NCI-H526 (cell line): ENCODE measurements at places on chromosomes 6 and 20.

- DNase-seq, result peak; percentile 38
Observed at GRCh38 chr6:113960795-113961194, 10.2 kb downstream of the HDAC2 start.

DNA sequence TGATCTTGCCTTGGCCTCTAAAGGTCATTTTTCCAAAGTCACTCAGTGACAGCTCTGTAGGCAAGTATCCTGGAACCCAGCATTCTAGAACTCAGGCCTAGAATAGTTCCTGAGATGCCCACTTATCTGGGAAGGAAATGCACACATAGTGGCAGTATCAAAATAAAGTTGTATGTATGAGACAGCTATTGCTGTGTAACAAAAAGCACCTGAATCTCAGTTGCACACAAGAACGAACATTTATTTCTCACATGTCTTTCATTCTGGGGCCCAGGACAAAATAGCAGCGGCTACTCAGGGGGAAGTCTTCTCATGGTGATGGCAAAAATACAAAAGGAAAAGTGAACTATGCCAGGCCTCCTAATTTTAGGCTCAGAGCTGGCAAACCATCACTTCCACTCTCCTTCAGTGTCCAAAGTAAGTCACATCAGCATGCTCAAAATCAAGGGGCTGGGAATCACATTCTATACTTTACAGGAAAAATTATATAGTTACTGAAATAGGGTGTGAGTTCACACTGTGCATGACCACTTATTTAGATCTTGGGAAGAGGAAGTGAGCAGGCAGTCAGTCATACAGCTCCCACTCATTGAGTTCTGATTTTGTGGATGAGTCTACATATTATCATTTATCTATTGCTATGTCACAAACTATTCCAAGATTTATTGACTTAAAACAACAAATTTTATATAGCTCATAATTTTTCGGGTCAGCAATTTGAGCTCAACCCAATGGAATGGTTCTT is 133.7 kb upstream of the RIN2 start:
- DNase-seq, result no peak

GRCh38 chr6:39388606-39389483 is 66.3 kb upstream of the KCNK16 start:
- no peak for DNase-seq

DNA sequence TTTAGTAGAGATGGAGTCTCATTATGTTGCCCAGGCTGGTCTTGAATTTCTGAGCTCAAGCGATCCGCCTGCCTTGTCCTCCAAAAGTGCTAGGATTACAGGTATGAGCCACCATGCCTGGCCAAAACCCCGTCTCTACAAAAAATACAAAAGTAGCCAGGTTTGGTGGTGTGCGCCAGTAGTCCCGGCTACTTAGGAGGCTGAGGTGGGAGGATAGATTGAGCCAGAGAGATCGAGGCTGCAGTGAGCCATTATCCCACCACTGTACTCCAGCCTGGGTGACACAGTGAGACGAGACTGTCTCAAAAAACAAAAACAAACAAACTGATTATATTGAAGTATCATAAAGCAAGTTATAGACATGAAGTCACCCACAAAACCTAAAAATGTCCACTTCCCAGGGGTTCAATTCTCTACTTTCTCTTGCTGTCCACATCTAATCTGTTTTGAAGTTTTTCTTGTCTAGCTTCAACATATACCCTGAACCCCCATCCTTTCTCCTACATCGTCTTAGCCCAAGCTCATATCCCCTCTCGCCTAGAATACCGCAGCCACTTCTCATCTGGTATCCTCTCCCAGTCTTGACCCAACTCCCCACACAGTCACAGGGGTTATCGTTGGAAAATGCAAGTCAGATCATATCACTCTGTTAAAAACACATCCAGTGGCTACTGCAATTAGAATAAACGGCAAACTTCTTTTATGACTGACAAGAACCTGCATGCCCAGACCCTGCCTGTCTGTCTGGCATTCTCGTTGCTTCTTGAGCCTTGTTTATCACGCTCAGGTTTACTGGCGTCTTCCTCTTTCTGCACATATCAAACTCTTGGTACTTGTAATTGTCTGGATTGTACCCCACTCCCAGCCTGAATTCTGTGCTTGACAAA is 20.1 kb upstream of the NCOA3 start:
- DNase-seq, result peak; percentile 82

DNA sequence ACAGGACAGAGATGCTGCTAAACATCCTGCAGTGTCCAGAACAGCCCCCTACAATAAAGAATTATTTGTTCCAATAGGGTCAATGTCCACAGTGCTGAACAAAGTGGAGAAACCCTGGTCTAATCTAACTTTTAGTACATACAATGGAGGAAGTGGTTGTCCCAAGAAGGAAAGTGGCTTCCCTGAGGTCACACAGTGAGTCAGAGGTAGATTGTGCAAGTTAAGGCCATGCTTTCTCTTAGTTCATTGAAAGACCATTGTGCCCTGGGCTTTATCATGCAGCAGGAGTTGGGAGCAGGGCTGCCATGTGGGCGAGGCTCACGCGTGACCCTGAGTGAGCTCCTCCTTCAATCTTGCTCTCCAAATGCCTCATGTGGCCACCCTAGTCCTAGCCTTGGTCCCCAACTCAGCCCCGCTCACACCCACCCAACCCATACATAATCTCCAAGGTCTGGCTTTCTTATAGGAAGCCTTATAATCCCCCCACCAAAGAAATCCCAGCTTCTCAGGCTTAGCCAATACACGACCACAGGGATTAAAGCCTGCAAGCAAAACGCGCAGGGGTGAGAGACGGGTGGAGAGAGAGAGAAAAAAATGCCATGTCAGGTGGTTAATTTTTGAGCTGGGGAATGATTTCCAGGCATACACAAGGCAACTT is 19.9 kb downstream of the SLC13A3 start:
- DNase-seq, result no peak

- no peak for DNase-seq
Observed at GRCh38 chr6:85644279-85644762, 1.6 kb upstream of the SYNCRIP start.

- DNase-seq, result no peak
Observed at GRCh38 chr6:121110733-121111132, 223.5 kb downstream of the TBC1D32 start.

- DNase-seq, result peak; percentile 81
Observed at GRCh38 chr6:87393026-87393622, 14.6 kb upstream of the CFAP206 start.

DNA sequence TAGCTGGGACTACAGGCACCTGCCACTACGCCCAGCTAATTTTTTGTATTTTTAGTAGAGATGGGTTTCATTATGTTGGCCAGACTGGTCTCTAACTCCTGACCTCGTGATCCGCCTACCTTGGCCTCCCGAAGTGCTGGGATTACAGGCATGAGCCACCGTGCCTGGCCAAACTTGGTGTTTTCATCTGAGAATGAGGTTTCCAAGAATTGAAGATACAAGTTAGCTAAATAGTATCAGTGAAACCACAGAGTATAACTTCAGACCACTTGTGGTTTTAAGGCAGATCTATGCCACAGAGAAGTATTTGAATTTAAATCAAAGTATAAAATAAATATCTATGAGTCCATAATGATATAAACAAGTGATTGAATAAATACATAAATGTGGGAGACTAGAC is 70.1 kb downstream of the SLC16A10 start:
- DNase-seq, result no peak

GRCh38 chr6:15763837-15764236 is 101.0 kb upstream of the DTNBP1 start:
- DNase-seq, result no peak

GRCh38 chr20:48697845-48698491 is 129.8 kb downstream of the PREX1 start:
- no peak for DNase-seq

DNA sequence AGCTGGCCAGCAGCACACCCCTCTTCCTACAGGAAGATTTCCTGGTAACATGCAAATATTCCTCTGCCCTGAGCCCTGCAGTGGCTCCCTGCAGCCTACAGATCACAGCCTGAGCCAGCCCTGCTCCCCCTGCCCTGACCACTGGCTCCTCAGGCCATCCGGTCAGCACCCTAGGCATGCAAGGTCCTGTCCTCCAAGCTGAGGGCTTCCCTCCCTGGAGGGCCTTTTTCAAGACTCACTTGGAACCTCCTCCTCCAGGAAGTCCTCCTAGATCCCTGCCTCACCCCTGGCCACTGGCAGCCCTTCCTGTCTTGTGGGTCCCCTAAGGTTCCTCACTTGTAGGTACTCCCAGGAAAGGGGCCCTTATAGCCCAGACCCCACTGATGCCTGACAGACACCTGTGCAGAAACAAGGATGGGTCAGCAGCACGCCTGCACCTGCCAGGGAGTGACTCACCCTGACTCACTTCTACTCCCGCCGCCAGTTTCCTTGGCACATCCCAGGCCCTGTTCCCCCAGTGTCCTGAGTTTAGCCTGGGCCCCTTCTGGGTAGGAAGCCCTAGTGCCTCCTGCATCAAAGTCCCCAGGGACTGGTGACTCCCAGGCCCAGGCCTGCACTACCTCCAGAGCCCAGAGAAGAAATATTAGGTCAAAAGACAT is 3.2 kb downstream of the SLC4A11 start:
- peak; percentile 31 for DNase-seq

GRCh38 chr6:165895421-165896165 is 232.6 kb upstream of the PDE10A start:
- DNase-seq, result no peak

GRCh38 chr20:51220293-51220706 is 197.4 kb upstream of the KCNG1 start:
- DNase-seq, result no peak

DNA sequence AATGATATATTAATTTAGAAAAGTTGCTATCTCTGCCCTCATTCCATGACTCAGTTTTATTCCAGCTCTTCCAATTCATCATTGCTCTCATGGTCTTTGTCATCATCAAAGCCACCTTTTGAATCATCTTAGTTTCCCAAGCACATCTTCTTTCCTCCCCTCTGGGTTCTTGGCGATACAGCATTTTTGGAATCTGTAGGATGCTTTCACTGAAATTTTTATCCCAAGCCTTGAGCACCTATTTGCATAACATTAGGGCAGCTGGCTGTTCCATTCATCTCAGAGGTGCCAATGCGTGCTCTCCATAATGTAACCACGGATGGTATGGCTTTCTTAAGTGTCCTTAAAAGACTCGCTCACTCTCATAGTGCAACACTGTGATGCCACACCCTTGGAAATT is 100.4 kb downstream of the SNX5 start:
- DNase-seq, result no peak

DNA sequence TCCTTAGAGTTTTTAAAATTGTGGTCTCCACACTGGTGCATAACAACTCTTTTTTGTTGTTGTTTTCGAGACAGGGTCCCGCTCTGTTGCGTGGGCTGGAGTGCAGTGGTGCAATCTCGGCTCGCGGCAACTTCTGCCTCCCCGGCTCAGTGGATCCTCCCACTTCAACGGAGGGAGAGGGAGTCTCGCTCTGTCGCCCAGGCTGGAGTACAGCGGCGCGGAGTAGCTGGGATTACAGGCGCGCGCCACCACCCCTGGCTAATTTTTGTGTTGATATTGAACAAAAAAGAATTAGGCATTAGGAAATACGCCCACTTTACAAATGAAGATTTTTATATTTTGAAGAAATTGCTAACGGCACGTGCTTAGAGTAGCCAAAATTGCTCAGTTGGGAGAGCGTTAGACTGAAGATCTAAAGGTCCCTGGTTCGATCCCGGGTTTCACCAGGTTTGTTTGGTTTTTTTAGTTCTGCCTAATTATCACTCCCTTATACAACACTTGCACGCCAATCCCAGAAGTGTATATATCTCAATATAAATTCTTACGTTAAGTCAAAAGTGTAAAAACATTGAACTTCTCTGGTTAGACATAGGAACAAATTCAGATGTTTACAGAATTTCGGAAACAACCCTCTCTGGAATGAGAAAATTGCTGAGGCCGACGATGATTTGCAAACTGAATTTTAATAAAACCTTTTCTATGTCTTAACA is 159.6 kb downstream of the TRIM27 start:
- no peak for DNase-seq

- no peak for DNase-seq
Observed at GRCh38 chr6:19036196-19036555, 649.0 kb downstream of the RNF144B start.
